ENCODE measurements at places on chromosomes 3 and 15.

GRCh38 chr3:49658711-49659110 lies 15.4 kb upstream of the APEH start:
- no peak for DNase-seq

- DNase-seq: no peak
These were observed 135.0 kb downstream of the NFKBIZ start for GRCh38 chr3:101984356-101984755.

DNA sequence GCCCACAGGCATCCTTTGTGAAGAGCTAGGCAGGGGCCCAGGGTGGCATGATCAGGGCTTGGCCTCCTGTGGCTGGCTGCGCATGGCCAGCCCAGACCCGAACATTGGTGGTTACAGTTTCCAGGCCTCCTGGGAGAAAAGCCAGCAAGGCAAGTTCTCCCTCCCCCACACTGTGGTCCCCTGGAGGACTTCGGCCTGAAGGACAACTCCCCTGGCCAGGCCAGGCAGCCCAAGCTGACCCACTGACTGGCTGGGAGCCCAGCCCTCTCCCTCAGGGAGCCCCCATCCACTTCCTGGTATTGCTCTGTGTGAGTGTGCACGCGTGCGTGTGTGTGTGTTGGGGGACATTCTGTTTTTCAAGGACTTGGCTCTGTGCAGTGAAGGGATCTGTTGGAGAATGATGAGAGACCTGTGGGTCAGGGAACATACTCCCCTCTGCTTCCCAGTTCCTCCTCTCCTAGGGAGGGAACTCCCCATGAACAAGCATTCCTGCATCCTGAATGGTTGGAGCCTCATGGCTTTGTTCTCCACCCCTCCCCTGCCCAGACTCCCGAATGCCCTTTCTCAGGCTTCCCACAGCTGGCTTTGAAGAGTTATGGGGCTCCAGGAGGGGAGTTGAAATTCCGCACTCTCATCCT lies 29.5 kb downstream of the CORO2B start:
- DNase-seq: no peak

DNA sequence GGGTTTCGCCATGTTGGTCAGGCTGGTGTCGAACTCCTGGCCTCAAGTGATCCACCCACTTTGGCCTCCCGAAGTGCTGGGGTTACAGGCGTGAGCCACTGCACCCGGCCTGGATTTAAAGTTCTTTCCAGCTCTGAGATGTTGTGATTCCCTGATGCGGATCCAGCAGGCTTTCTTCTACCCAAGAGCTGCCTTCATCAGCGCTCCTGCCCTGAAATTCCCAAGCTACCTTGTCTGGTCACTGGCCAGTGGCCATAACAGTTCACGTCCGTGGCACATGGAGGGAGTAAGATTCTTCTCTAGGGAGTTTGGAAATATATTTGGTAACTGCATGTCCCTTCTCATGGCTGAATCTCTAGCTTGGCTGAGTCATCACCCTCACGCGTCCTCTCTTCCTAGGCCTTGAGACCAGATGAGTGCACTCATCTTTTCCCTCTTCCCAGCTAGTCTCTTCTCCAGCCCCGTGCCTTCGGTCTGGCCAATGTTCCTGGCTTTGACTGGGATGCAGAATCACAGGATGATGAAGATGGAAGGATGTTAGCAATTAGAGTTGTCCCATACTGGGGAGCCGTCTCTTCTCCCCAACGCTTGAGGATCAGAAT lies 29.8 kb upstream of the APOD start:
- no peak for DNase-seq

DNA sequence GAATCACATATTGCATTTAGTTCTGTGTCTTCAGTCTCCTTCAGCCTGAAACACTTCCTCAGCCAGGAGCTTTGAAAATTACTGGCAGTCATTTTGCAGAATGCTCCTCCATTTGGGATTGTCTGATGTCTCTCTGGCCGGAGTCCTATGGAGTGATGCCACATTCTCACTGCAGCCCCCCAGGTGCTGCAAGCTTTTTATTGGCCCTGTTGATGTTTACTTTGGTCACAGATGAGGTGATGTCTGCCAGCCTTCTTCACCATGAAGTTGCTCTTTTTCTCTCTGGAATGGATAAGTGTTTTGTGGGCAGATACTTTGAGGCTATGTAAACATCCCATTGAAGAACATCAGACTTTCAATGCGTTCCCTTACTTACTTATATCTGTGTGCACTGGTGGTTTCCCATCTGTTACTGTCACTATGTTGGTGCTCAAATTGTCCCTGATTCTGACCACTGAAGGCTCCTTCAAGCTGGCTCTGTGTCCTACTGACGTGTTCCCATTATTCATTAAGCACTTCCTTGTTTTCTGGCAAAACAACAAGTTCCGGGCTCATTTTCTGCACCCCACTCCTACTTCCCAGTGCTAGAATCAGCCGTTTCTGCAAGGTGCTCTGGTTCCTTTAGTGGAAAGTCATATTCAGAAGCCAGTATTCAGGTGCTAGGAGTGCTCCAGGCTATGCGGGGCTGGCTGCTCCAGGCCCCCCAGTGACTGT lies 1.4 kb upstream of the CLEC3B start:
- no peak for DNase-seq

- DNase-seq: no peak
These were observed 545 bp upstream of the RFX7 start for GRCh38 chr15:56244038-56244810.

- DNase-seq: no peak
These were observed 442.4 kb upstream of the BCHE start for GRCh38 chr3:166279636-166280035.

DNA sequence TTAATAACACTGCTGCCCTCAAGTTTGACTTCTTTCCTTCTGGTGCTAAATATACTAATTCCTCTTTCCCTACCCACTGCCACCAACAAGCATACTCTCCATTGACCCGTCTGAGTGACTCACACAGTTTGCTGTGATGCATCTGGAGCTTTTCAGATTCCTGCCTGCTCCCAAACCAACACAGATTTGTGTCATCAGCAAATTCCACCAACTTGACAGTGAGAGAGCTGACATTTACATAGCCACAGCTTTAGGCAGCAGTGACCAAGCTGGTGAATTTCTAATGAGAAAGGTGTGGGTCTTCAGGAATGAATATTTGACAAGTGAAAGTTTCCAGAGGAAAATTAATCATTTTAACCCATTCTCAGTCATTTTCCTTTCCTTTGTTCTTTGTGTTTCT lies 96.5 kb upstream of the PRICKLE2 start:
- no peak for DNase-seq

GRCh38 chr3:46998121-46998851 lies 18.8 kb downstream of the NBEAL2 start:
- no peak for DNase-seq

Data from glomerular endothelial cell (primary cell).